ENCODE measurements at places on chromosomes 12 and 14.

- DNase-seq, result no peak
Measured at GRCh38 chr14:56284641-56285040, 166.4 kb downstream of the PELI2 start.

DNA sequence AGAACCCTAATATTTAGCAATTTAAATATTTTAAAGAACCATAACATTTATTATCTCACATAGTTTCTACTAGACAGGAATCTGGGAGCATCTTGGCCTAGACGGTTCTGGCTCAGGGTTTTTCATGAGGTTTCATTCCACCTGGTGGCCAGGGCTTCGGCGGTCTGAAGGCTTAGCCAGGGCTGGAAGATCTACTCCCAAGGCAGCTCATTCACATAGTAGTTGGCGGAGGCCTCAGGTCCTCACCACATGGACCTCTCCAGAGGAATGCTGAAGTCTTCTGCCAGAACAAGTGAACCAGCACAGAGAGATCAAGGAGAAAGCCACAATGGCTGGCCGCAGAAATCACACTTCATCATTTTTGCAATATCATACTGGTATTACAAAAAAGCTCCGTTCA, 68.2 kb downstream of the SINHCAF start:
- DNase-seq, result no peak

GRCh38 chr12:108394196-108394595, 55.1 kb upstream of the CMKLR1 start:
- no peak for DNase-seq

GRCh38 chr14:29444216-29444615, 483.4 kb downstream of the PRKD1 start:
- DNase-seq, result no peak

DNA sequence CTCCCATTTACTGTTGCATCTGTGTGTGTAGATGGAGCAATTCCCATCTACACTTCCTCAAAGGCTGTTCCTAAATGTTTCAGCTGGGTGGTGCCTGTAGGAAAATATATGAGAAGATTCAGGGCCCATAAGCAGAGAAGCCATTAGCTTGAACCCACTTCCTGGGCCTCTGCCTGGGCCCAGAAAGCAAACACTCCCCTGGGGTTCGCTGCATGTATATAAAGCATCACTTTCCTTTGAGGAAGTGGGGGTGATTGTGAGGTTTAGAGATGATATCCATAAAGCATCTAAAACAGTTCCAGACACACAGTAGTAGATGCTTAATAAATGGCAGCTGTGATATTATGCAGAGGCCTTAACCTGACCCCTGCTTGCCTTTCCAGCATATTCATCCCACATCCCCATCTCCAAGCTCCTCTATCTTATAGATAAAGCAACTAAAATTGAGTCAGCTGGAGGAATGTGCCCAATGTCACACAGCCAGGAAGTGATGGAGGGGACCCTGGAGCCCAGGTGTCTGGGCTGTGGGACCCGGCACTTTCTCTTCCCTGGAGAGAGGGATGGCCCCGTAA, 280.0 kb upstream of the CRY1 start:
- no peak for DNase-seq

GRCh38 chr12:117661471-117661870, 300.0 kb upstream of the NOS1 start:
- no peak for DNase-seq

- peak; percentile 35 for DNase-seq
Measured at GRCh38 chr14:76808011-76808410, 4.7 kb downstream of the ANGEL1 start.

- DNase-seq, result no peak
Measured at GRCh38 chr14:91092073-91092472, 21.8 kb upstream of the DGLUCY start.

GRCh38 chr14:34592623-34593022, 37.3 kb downstream of the SNX6 start:
- no peak for DNase-seq

DNA sequence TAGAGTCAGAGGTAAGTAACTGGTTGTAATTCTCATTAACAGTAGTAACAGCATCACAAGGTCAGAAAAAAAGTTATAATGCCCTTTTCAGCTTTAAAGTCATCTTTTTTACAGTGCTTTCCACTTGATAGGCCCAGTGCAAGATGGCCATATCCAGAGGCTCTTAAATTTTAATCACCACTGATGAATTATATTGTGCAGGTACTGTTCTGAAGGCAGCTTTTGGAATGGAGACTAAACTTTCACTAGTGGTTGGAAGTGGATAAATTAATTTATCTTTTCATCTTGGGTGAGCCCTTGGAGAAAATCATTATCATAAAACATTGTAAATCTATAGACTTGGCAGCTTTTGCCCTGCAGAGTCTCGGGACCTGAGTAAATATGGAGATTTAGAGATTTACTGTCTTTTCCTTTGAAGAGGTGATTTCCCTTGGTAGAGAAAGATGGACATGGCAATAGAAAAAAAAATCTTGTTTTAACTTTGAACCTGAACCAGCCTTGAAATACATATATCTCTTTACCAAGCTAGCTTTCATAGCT, 969.1 kb upstream of the NOVA1 start:
- DNase-seq, result no peak

GRCh38 chr14:21039585-21040369, 2.4 kb upstream of the RNASE7 start:
- DNase-seq, result peak; percentile 67

DNA sequence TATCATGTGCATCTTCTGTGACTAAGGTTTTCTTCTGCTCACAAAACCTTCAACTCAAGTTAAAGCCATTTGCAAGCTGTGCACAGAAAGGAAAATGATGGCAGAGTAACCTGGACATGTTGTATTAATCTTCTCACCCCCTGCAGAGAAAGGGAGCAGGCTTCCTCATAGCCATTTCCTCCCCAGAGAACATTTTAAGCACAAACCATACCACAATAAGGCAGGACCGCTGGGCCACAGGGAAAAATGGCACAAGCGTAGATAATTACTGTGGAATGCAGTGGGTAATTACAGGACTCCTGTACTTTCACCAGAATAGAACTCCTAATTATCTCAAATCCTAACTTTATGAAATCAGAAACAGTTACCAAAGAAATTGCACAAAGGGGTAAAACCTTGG, 215.7 kb downstream of the KIF21A start:
- no peak for DNase-seq

- no peak for DNase-seq
Measured at GRCh38 chr12:124868252-124869058, 4.8 kb upstream of the SCARB1 start.

GRCh38 chr12:54039417-54040147, 6.7 kb downstream of the HOXC5 start:
- no peak for DNase-seq

DNA sequence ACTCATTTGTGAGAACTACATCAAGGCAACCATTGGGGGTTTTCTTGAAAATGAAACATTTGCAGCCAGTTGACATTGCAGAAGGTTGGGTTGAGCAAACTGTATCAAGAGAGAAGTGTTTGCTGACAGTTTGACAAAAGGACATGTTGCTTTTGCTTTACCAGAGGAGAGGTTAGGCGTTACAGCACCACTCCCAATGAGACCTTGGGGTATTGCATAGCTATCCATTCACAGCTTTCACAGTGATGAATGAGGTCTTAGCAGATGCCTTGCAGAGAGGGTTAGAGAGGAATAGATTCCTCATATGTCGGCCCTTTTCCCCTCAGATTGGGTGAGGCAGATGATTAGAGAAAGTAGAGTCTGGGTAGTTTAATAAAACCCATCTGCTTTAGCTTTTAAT, 988.9 kb upstream of the FLRT2 start:
- no peak for DNase-seq

GRCh38 chr12:129607301-129607700, 296.5 kb downstream of the TMEM132D start:
- no peak for DNase-seq

- DNase-seq, result no peak
Measured at GRCh38 chr12:50988051-50988450, 35.7 kb downstream of the HIGD1C start.

DNA sequence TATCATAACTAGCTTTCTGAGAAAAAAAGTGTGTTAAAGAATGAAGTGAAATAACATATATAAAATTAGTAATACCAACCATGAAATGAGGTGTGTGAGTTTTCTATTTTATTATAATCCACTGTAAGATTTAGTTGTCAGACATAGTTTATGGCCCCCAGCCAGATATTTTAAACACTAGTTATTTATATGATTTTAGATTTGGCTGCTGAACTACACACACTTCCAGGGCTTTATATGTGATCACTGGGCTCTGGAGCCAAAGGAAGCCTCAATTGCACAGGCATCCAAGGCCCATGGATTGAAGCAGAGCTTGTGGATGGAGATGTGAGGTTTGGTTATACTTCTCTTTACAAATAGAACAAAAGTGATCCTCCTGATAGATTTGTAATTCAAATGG, 48.7 kb upstream of the CNTN1 start:
- no peak for DNase-seq

- DNase-seq, result no peak
Measured at GRCh38 chr12:88305254-88305890, 163.3 kb downstream of the TMTC3 start.

DNA sequence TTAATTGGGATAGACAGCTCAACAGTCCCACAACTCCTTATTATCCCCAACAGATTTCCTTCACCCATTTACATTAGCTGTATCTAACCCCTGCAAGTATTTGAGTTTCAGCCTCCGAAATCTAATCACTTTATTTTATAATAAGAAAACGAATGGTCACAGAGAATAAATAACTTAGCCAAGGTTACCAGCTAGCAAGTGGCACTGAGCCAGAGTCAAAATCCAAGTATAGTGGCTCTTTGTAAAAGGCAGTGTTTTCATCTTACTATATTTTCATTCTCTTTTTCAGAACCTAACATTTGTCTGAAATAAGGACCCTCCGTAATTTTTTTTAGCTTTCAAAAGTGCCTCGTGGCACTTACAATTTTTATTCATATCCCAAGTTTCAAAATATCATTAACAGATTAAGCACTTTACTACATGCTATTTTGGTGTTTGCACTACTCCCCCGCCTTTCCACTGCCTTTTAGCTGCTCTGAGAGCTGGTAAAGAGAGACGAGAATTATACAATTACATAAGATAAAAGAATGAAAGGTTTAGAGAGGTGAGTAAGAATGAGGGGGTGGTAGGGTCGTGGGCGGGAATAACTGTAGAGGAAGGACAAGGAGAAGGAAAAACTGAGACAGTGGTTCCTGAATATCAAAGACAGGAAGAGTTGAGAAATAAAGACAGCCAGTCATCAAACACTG, 3.7 kb upstream of the USP15 start:
- peak; percentile 87 for DNase-seq

DNA sequence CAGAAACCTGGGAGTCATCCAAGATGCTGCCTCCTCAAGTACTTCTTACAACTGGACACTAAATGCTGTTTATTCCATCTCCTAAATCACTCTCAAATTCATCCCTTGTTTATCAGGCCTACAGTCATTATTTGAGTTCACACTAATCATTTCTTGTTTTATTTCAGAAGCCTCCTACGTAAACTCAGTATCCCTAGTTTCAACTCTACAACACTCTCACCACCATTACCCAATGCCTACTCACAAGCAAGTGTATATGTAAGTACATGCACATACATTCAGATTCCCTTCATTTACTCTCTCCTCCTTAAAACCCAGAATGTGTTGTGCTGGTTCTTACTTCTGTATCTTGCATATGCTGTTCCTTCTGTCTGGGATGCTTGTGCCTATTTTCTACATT, 43.0 kb downstream of the DDHD1 start:
- DNase-seq, result no peak

DNA sequence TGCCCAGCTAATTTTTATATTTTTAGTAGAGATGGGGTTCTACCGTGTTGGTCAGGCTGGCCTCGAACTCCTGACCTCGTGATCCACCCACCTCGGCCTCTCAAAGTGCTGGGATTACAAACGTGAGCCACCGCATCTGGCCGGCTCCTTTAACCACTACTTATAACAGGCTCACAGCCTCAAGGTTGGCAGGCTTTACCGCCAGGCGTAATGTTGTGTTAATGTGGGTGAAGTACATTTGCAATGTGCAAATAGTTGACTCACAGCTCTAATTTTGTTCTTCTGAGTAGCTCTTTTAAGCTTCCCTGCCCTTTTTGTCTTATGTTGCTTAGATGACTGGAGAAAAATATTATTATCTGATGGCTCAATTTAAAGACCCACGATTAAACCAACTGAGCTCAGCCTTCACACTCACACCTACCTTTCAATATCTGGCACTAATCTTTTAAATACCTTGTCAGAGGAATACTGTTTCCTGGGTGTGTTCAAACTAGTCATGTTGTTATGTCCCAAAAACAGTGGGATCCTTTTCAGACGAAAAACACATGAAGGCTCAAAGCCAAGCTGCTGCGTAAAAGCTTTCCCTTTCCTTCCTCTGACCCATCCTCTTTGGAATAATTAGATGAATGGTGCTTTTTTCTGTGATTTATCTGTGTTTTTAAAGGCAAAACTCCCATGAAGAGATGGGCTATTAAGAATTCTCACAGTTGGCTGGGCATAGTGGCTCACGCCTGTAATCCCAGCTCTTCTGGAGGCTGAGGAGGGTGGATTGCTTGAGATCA, 57.2 kb upstream of the USP44 start:
- DNase-seq, result no peak

GRCh38 chr14:63200767-63201166, 3.5 kb upstream of the RHOJ start:
- DNase-seq, result no peak

DNA sequence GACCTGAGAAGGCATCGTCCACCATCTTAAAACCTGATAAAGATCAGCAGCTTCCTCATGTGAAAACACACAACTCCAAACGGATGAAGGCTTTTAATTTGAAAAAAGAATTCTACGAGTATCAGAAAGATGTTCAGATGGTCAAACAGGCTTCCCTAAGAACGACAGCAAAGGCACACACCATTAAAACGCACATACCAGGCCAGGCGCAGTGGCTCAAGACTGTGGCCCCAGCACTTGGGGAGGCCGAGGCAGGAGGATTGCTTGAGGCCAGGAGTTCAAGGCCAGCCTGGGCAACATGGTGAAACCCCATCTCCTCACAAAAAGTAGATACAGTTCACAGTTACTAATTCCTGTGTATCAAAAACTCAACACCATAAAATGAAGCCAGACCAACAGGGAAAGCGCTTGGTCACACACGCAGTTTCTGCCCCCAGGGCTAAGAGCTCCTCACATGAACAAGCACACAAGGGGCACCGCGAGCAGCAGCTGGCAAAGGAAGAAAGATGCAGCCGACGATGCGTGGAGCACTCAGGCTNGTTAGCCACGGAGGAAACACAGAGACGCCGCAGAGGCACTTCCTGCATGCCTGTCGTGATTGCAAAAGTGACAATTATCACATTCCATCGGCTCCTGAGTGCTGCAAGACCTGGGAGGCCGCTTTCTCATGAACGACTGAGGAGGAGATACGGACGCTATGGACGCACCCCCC, 78.0 kb downstream of the NOC4L start:
- peak; percentile 41 for DNase-seq
